ENCODE measurements at places on chromosomes 12 and 14.

GRCh38 chr14:51337520-51337919, 97.5 kb downstream of the TMX1 start:
- no peaks in the 10 kb centered on the region for H3K36me3 ChIP-seq
- DNase-seq = no peak
- no peaks in the 10 kb centered on the region for H3K4me1 ChIP-seq

DNA sequence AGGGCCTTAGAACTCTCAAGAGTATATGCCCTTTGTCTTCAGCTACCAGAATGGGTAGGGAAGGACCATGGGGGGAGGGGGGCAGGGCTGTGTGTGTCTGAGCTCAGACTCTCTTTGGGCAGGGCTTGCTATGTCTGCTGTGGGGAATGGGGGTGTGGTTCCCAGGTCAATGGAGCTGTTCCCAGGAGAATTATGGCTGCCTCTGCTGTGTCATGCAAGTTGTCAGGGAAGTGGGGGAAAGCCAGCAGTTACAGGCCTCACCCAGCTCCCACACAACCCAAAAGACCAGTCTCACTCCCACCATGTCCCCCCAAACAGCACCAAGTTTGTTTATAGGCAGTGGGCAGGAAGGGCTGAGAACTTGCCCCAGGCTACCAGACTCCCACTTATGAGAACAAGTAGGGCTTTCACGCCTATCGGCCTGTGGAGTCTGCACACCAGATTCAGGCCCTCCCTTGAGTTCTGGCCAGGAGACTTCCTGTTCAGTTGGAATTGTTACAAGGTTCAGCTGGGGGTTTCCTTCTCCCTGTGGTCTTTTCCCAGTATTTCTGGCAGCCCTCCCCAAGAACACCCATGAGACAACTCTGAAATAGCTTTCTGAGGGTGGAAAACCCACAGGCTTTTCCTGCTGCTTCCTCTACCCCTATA, 6.1 kb upstream of the SERPINA11 start:
- H3K27me3 ChIP-seq = no peaks in the 10 kb centered on the region
- no peak overlapping the region for H3K27ac ChIP-seq
- no peak for DNase-seq
- H3K4me3 ChIP-seq = no peak overlapping the region
- H3K36me3 ChIP-seq = no peaks in the 10 kb centered on the region

- H3K27ac ChIP-seq = no peak overlapping the region
- H3K4me1 ChIP-seq = peaks cover 3% of the 10 kb centered on the region
- no peak for DNase-seq
Measured at GRCh38 chr12:51183816-51184215, 10.9 kb upstream of the TFCP2 start.

DNA sequence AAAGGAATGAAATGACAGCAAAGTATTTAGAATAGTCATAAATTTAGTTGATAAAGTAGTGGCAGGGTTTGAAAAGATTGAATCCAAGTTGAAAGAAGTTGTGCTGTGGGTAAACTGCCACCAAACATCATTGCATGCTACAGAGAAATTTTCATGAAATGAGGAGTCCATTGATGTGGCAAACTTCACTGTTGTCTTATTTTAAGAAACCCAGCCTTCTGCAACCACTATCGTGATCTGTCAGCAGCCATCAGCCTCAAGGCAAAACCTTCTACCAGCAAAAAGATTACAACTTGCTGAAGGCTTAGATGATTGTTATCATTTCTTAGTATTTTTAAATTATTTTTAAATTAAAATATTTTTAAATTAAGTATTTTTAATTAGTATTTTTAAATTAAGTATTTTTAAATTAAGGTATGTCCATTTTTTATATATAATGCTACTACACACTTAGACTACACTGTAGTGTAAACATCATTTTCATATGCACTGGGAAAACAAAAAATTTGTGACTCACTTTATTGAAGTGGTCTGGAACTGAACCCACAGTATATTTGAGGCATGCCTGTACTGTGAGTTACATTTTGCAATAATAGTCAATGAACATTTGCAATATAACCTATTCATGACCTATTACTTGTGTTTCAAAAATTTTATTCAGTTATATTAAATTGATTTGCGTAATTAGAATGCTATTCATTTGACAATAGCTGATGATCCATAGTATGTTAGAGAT, 67.2 kb upstream of the SYT1 start:
- no peaks in the 10 kb centered on the region for H3K4me1 ChIP-seq
- DNase-seq = no peak
- no peaks in the 10 kb centered on the region for H3K36me3 ChIP-seq
- no peaks in the 10 kb centered on the region for H3K27me3 ChIP-seq

- H3K36me3 ChIP-seq = peaks cover 12% of the 10 kb centered on the region
- no peaks in the 10 kb centered on the region for H3K4me1 ChIP-seq
- no peak overlapping the region for H3K27ac ChIP-seq
Measured at GRCh38 chr14:90615517-90616060, 200.6 kb downstream of the TTC7B start.

GRCh38 chr12:93812626-93813025, 135.5 kb downstream of the CRADD start:
- H3K36me3 ChIP-seq = no peaks in the 10 kb centered on the region
- H3K27me3 ChIP-seq = no peaks in the 10 kb centered on the region
- H3K4me3 ChIP-seq = no peak overlapping the region
- H3K4me1 ChIP-seq = no peaks in the 10 kb centered on the region
- DNase-seq = no peak

- H3K4me3 ChIP-seq = no peak overlapping the region
- no peak overlapping the region for H3K27ac ChIP-seq
- H3K4me1 ChIP-seq = peaks cover 1% of the 10 kb centered on the region
- H3K36me3 ChIP-seq = no peaks in the 10 kb centered on the region
- DNase-seq = peak; percentile 39
Measured at GRCh38 chr12:25557830-25558436, 4.8 kb upstream of the LMNTD1 start.

GRCh38 chr12:68279227-68280054, 26.0 kb upstream of the IL22 start:
- no peaks in the 10 kb centered on the region for H3K4me1 ChIP-seq
- no peak overlapping the region for H3K27ac ChIP-seq
- no peaks in the 10 kb centered on the region for H3K27me3 ChIP-seq
- no peaks in the 10 kb centered on the region for H3K36me3 ChIP-seq
- H3K4me3 ChIP-seq = no peak overlapping the region
- peak; percentile 56 for DNase-seq

DNA sequence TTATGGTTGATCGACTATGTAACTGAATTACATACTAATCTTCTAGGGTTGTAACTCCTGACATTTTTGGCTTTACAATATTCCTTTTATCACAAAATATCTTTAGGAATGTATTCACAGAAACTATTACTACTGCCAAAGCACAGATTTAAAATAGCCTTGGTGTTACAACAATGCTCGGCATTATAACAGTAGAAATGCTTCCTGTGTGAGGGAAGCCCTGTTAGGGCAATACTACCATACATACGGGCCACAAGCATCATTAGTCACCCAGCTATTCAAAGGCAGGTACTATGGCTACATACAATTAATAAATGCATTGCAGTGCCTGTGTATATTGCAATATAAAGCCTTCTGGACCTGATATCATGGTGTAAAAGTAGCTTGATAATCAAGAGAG, 517.8 kb downstream of the C12orf50 start:
- DNase-seq = no peak
- no peak overlapping the region for H3K4me3 ChIP-seq
- no peaks in the 10 kb centered on the region for H3K4me1 ChIP-seq

GRCh38 chr12:1830401-1830845, 10.1 kb downstream of the LRTM2 start:
- no peaks in the 10 kb centered on the region for H3K4me1 ChIP-seq
- no peak for DNase-seq
- H3K36me3 ChIP-seq = no peaks in the 10 kb centered on the region
- H3K27me3 ChIP-seq = peaks cover 58% of the 10 kb centered on the region
- no peak overlapping the region for H3K4me3 ChIP-seq

- peak overlapping the region; percentile 44 for H3K4me3 ChIP-seq
- H3K4me1 ChIP-seq = peaks cover 28% of the 10 kb centered on the region
- no peaks in the 10 kb centered on the region for H3K36me3 ChIP-seq
Measured at GRCh38 chr12:45257185-45257930, 41.5 kb downstream of the ANO6 start.

- H3K27me3 ChIP-seq = no peaks in the 10 kb centered on the region
- DNase-seq = peak; percentile 52
- no peak overlapping the region for H3K27ac ChIP-seq
- no peak overlapping the region for H3K4me3 ChIP-seq
- H3K36me3 ChIP-seq = peaks cover 3% of the 10 kb centered on the region
Measured at GRCh38 chr14:50599700-50600444, 39.9 kb downstream of the ATL1 start.

DNA sequence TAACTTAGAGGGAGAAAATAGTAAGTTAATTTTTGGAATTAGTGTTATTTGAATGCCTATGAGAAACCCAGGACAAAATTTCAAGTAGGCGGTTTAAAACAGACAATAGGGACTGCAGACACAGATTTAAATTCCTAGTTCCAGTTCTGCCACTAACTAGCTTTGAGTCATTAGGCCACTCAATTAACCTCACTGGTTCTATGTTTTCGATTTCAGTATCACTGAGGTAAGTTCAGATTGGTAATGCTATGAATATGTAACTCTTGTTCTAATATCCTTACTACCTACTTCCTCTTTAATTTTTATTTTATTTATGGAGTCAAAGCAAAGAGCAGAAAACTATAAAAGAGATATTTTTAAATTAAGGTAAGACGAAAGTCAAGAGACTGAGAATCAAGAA, 52.6 kb downstream of the GALC start:
- H3K4me1 ChIP-seq = no peaks in the 10 kb centered on the region
- H3K36me3 ChIP-seq = peaks cover 2% of the 10 kb centered on the region
- H3K27ac ChIP-seq = no peak overlapping the region
- no peaks in the 10 kb centered on the region for H3K27me3 ChIP-seq
- H3K4me3 ChIP-seq = no peak overlapping the region

GRCh38 chr12:46562625-46563225, 190.2 kb upstream of the SLC38A2 start:
- H3K4me3 ChIP-seq = no peak overlapping the region
- H3K27me3 ChIP-seq = no peaks in the 10 kb centered on the region
- DNase-seq = no peak
- no peaks in the 10 kb centered on the region for H3K4me1 ChIP-seq

GRCh38 chr14:59022144-59022543, 166.3 kb upstream of the DAAM1 start:
- peaks cover 4% of the 10 kb centered on the region for H3K4me1 ChIP-seq
- no peak overlapping the region for H3K27ac ChIP-seq
- H3K27me3 ChIP-seq = no peaks in the 10 kb centered on the region
- DNase-seq = peak; percentile 38

DNA sequence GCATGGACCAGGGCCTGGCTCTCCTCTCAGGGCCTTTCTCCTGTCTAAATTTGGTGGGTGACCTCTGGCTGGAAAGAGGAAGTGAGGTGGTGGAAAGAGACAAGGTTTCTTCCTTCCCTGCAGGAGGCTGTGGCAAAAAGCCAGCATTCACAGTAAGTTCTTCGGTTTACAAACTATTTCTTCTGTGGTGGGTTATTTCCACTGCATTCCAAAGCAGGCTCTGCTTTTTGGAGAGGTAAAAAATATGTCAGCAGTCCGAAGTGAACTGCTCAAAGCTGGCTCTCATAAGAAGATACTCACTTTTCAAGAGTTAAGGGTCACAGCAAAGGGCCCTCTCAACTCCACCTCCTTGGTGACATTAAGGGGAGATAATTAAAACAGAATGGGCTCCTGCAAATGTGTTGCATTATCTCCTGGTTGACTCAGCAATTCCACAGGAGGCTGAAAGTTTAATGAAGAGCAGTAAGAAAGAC, 48.9 kb upstream of the POC1B start:
- peaks cover 4% of the 10 kb centered on the region for H3K4me1 ChIP-seq
- no peaks in the 10 kb centered on the region for H3K27me3 ChIP-seq
- peak; percentile 78 for DNase-seq
- no peak overlapping the region for H3K4me3 ChIP-seq

DNA sequence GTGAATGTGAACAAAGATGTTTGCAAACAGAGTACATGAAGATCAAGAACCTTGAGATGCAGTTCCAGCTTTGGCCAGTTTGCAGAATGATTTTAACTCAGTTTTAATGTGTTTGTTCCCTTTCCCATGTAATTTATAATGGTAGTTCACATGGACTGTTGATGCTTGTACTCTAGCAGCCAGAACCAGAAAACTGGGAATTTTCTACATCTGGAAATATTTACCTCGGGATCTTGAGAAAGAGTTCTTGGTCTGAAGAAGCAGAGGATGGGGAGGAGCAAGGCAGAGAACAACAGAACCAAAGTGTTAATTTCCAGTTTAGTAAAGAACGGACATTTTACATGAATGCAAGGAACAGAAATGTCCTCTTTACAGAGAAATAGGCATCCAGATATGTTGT, 37.0 kb upstream of the PMCH start:
- no peak overlapping the region for H3K4me3 ChIP-seq
- H3K4me1 ChIP-seq = no peaks in the 10 kb centered on the region
- no peaks in the 10 kb centered on the region for H3K36me3 ChIP-seq
- no peak for DNase-seq
- H3K27ac ChIP-seq = no peak overlapping the region

DNA sequence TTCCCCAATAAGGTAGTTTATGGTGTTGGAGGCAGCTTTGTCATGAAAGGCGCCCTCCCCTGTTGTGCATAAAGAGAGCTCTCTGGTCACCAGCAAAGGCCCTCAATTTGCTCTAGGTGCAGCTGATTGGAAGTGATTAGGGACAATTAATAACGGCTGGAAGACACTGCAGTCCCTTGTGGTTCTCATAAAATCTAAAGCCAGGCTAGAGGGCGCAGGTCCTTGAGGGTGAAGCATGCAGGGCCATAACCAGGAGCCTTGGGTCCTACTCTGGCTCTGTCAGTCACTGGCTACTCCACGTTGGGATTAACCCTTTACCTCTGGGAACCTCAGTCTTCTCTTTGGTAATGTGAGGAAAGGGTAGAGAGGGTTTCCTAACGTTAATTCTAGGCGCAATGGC, 1.9 kb downstream of the DAAM1 start:
- H3K4me1 ChIP-seq = peaks cover 17% of the 10 kb centered on the region
- H3K36me3 ChIP-seq = no peaks in the 10 kb centered on the region
- peak overlapping the region; percentile 90 for H3K4me3 ChIP-seq
- peaks cover 2% of the 10 kb centered on the region for H3K27me3 ChIP-seq

DNA sequence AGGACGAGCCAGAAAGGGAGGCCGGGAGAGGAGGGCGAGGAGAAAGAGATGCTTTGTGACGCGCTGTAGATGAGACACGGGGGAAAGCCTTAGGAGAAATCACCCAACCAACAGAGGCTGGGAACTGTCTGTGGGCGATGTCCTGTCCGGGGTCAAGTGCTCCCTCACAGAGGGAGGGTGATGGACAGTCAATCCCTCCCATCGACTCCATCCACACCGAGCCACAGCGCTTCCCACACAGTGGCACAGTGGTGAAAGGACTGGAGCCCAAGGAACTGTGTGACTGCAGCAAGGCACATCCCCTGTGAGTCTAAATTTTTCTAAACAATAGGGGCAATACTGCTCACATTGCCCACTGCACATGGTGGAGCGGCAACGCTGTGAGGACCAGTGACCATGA, 89.1 kb downstream of the TTC7B start:
- H3K4me1 ChIP-seq = no peaks in the 10 kb centered on the region
- no peaks in the 10 kb centered on the region for H3K36me3 ChIP-seq

- no peaks in the 10 kb centered on the region for H3K27me3 ChIP-seq
- DNase-seq = no peak
- no peaks in the 10 kb centered on the region for H3K36me3 ChIP-seq
- H3K4me1 ChIP-seq = no peaks in the 10 kb centered on the region
Measured at GRCh38 chr14:20774258-20774824, 6.1 kb downstream of the EDDM3B start.

GRCh38 chr14:74605531-74606223, 6.4 kb downstream of the LTBP2 start:
- H3K27ac ChIP-seq = no peak overlapping the region
- no peak overlapping the region for H3K4me3 ChIP-seq
- H3K4me1 ChIP-seq = peaks cover 7% of the 10 kb centered on the region
- DNase-seq = no peak

- DNase-seq = no peak
- H3K4me3 ChIP-seq = no peak overlapping the region
- peaks cover 45% of the 10 kb centered on the region for H3K4me1 ChIP-seq
- no peaks in the 10 kb centered on the region for H3K36me3 ChIP-seq
Measured at GRCh38 chr12:132453361-132454192, 36.4 kb upstream of the FBRSL1 start.

Measured in common myeloid progenitor, CD34-positive (primary cell).